Testis (tissue), 5 donors: ENCODE measurements at places on chromosomes 2 and 18. TPM values are rescaled to one million over a fixed set of nuclear protein-coding genes. Genes with fewer than 3 reads are reported as not detected.
A peak's percentile ranks its signal among the peaks of the same experiment; 100 is the strongest.

- no peaks in the 10 kb centered on the region for H3K27me3 ChIP-seq
- no peak for DNase-seq
- no peaks in the 10 kb centered on the region for H3K36me3 ChIP-seq
- no peak overlapping the region for H3K27ac ChIP-seq
Measured at GRCh38 chr2:206869824-206870495, 69.4 kb upstream of the CPO start.

DNA sequence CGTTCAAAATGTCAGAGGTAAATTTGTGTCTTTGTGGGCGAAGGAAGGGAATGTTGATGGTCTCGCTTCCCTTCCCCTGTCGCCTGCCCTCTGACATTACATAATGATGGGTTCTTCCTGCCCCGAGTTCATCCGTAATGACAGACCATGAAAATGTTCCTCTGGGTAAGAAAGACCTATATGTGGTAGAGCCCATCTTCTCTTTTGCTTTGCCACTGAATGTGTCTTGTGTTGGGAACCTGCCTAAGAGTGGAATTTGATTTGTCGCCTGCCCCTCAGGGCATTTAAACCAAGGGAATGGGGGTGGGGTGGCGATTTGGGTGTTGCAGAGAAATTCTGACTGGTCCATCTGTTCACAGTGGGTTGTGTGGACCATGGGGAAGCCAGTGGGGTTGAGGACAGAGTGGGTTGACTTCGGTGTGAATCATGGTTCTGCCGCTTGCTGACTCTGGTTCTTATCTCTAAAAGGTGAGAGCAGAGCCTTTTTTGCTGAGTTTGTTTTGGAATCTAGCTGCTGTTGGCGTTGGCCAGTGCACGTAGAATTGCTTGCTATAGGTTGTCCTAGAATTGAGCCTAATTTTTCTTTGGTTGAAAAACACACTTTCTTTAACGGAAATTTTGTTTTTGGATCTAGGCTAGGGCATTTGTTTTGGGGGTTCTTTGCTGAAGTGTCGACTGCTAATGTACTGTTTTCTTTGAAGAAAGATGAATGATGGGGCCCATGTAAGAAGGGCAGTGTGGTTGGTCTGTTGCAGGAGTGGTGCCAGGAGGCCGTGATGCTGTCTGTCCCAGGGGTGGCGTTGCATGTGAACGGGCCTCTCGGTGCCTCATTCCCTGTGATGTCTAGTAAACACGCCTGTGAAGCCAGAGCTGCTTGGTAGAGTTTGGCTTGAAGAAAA, 1.3 kb downstream of the INPP4A start:
- no peak overlapping the region for H3K27ac ChIP-seq
- DNase-seq, result no peak
- no peaks in the 10 kb centered on the region for H3K36me3 ChIP-seq
- no peaks in the 10 kb centered on the region for H3K4me1 ChIP-seq

DNA sequence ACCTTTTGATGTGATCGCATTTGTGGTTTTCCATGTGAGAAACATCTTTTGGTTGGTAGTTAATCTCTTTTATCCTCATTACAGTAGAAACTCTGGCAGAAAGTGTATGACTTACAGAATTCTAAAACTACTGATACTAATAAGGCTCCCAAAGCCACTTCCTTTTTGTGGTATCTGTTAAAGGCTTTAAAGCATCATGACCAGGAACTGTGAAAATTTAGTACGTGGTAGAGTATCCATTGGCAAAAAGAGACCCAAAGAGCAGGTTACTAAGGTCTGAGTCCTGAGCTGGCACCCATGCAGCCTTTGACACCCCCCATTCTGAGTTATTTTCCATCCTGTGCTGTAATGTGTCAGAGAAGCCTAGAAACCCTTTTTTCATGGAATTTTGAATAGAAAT, 94.5 kb downstream of the DPP4 start:
- no peaks in the 10 kb centered on the region for H3K36me3 ChIP-seq
- no peak overlapping the region for H3K4me3 ChIP-seq
- H3K27ac ChIP-seq, result no peak overlapping the region
- no peaks in the 10 kb centered on the region for H3K27me3 ChIP-seq

DNA sequence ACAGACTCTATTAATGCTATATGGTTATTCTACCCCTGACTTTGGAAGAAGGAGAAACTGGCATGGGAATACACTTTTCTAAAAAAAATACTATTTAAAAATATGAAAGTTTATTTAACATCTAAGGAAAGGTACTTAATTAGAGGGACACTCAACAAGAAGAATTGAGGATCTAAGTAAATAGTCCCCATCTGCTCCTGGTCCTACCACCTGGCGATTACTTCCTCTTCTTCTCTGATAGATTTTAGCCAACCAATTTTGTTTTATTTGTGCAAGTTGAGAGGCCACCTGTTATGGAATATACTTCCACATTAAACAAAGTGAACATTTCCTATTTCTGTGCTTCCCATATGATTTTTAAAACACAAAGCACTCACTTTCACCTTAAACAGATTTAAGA, 111.7 kb downstream of the BCL2 start:
- no peaks in the 10 kb centered on the region for H3K4me1 ChIP-seq
- no peaks in the 10 kb centered on the region for H3K36me3 ChIP-seq

- no peak for DNase-seq
- H3K27me3 ChIP-seq, result no peaks in the 10 kb centered on the region
- no peak overlapping the region for H3K4me3 ChIP-seq
- no peaks in the 10 kb centered on the region for H3K36me3 ChIP-seq
Measured at GRCh38 chr2:29532436-29532835, 388.9 kb downstream of the ALK start.

GRCh38 chr18:23238152-23238531, 102.9 kb downstream of the CABLES1 start:
- DNase-seq, result peak; percentile 54
- H3K27ac ChIP-seq, result peak overlapping the region; percentile 63
- peaks cover 16% of the 10 kb centered on the region for H3K4me1 ChIP-seq
- no peaks in the 10 kb centered on the region for H3K36me3 ChIP-seq
- H3K4me3 ChIP-seq, result no peak overlapping the region

DNA sequence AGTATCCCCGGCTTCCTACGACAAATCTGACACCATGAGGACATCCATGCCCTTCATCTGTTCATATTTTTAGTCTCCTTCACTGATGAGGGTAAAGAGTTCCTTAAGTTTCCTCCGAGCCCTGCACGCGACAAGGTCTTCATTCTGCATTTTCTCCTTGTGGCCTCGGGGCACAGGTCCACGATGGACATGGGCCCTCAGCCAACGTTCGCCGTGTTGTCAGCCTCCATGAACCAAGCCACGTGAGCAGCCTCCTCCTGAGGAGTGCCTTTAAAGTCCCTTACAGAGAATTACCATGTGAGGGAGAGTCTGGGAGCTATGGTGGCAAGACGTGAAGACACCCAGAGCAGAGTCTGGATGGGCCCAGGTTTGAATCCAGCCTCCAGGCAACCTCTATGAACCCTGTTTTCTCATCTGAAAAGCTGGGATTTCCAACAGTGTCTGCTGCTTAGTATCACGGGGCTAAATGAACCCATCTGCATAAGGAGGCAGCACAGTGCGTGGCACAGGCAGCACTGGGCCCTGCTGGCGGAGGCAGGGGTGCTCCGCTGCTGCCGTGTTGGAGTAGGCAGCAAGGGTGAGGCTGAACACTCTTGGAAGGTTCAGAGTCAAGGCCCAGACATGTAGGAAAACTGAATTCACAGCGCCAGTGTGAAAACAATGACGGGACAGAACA, 54.1 kb downstream of the EIPR1 start:
- no peaks in the 10 kb centered on the region for H3K27me3 ChIP-seq
- no peaks in the 10 kb centered on the region for H3K4me1 ChIP-seq
- DNase-seq, result no peak
- H3K36me3 ChIP-seq, result no peaks in the 10 kb centered on the region

DNA sequence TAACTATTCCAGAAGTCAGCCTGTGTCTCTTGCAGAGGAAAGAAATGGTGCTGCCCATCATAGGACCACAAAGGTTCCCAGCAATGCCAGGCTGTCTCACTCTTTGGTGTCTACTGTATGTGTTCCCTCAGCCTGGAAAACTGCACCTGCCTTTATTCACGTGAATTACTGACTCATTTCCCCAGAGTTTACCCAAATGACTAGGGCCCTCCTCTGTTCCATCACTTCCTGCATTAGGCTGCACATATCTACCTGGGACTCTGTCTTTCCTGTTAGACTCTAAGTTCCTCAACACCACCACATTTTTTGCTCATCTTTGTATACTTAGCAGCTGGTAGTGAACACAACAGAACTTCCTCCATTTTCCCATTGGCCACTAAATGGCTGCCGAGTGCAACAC, 188.3 kb downstream of the FHOD3 start:
- H3K4me1 ChIP-seq, result no peaks in the 10 kb centered on the region
- H3K4me3 ChIP-seq, result no peak overlapping the region
- no peaks in the 10 kb centered on the region for H3K36me3 ChIP-seq

DNA sequence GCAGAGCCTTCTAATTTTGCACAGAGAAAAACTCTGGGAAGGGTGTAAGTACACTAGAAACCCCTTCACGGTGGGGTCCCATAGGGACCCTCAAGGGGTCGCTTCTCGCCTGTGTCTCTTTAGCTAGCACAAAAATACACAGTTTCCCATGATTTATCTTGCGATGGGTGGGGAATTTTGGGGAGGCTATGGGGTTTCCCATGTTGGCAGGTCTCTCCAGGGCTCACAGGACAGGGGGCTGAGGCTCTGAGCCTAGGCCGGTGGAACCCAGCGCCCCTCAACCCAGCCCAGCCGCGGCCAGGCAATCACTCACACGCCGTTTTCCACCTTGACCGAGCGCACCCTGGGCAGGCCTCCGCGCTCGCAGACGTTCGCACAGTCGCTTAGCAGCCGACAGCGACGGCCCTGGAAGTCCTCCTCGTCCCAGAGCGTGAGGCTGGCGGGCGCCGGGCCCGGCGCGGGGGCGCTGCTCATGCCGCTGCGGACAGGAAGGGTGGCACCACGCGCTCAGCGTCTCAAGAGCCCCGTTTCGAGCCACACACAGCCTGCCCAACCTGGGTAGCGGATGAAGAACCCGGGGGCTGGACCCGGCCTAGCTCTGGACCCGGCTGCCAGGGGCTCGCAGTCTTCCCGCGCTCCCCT, 398 bp downstream of the CRYBA2 start:
- DNase-seq, result no peak
- H3K36me3 ChIP-seq, result no peaks in the 10 kb centered on the region
- H3K4me3 ChIP-seq, result peak overlapping the region; percentile 4
- H3K4me1 ChIP-seq, result peaks cover 15% of the 10 kb centered on the region
- no peaks in the 10 kb centered on the region for H3K27me3 ChIP-seq

DNA sequence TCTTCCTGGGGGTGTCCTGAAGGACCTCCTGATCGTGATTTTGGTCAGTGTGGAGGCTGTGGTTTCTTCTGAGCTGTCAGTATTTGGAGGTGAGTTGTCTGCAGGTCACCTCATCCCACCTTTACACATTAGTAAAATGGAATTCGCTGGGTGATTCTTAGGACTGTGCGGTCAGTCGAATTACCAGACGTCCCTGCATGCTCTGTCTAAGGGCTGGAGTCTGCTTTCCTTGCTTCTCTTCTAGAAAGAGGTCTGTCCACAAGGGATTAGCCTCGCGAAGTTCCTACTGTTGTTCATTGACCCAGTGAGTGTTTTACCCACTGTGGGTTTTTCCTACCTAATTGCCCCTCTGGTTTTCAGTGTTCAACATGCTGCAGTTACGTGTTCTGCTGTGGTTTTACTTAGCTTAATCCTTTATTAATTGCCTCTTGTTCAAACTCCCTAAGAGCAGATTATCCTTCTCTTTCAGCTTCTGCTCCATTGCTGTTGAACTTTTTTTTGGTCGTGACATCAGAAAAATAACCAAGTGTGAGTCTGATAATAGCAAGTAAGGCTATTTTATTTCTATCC, 183.4 kb downstream of the NEDD4L start:
- no peaks in the 10 kb centered on the region for H3K36me3 ChIP-seq
- H3K27me3 ChIP-seq, result no peaks in the 10 kb centered on the region
- DNase-seq, result no peak
- H3K27ac ChIP-seq, result no peak overlapping the region

GRCh38 chr18:34886177-34886576, 155.0 kb upstream of the MAPRE2 start:
- DNase-seq, result no peak

GRCh38 chr2:222298311-222299150, at the start of gene PAX3:
Gene PAX3, minus strand, starts transcription at chr2:222298998. Its CDS starts 383 bp downstream, at chr2:222298615.
- DNase-seq, result no peak
- H3K4me1 ChIP-seq, result no peaks in the 10 kb centered on the region
- no peaks in the 10 kb centered on the region for H3K36me3 ChIP-seq
- H3K27me3 ChIP-seq, result peaks cover 3% of the 10 kb centered on the region

DNA sequence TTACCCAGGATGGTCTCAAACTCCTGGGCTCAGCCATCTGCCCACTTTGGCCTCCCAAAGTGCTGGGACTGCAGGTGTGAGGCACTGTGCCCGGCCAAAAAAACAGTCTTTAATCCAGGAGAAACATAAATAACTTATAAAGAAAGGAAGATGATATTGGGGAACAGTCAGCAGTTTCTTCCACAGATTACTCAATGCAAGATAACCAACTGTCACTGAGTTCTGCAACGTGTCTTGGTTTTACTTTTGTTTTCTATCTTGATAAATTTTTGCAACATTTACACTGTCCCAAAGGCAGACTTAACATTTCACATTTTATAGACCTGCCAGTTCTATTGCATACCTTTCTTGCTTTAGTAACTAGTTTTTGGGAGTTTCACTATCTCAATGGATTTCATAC, 71.1 kb downstream of the ANKRD44 start:
- no peak overlapping the region for H3K4me3 ChIP-seq
- no peaks in the 10 kb centered on the region for H3K27me3 ChIP-seq
- H3K27ac ChIP-seq, result no peak overlapping the region
- H3K36me3 ChIP-seq, result no peaks in the 10 kb centered on the region
- no peak for DNase-seq

- DNase-seq, result no peak
- H3K27me3 ChIP-seq, result no peaks in the 10 kb centered on the region
- no peak overlapping the region for H3K27ac ChIP-seq
Measured at GRCh38 chr2:149928011-149928410, 340.4 kb upstream of the MMADHC start.

GRCh38 chr2:168978461-168978861, 52.7 kb downstream of the ABCB11 start:
- no peak overlapping the region for H3K27ac ChIP-seq
- no peak overlapping the region for H3K4me3 ChIP-seq
- no peak for DNase-seq
- H3K36me3 ChIP-seq, result no peaks in the 10 kb centered on the region

DNA sequence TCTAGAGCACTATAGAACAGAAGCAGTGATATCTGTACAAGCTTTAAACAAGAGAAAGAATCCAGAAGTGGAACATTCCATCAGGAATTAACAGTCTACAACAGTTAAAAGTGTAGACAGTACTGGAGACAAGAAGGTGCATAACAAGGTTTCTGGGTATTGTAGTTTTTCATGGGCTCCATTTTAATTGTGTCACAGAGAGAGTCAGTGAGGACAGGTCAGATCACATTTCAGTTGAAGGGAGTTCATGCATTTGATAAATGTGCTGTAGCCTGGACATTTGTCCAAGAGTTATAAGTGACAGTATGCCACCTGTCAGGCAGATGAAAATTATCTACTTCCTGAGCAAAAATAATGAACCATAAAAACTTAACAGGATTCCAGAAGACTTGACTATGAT, 328.6 kb downstream of the CNTNAP5 start:
- H3K27ac ChIP-seq, result no peak overlapping the region
- DNase-seq, result no peak
- no peaks in the 10 kb centered on the region for H3K27me3 ChIP-seq
- H3K4me3 ChIP-seq, result no peak overlapping the region
- no peaks in the 10 kb centered on the region for H3K4me1 ChIP-seq
- H3K36me3 ChIP-seq, result no peaks in the 10 kb centered on the region

Gene FRZB
- 8.4 TPM for total RNA-seq

Gene NRP2
- 6.3 TPM for total RNA-seq

Gene SPP2
- total RNA-seq, result not detected

Gene CDK15
- total RNA-seq, result 6.3 TPM

Gene INPP1
- 62.6 TPM for total RNA-seq

Gene ASB1
- 41.9 TPM for total RNA-seq

Gene NOL4
- total RNA-seq, result 24.5 TPM

Gene RBBP8
- total RNA-seq, result 45.7 TPM

Gene ITGB6
- 0.79 TPM for total RNA-seq

Gene IGFBP2
- 118 TPM for total RNA-seq

Gene TRMT61B
- total RNA-seq, result 11.1 TPM
